Stimulated activated CD4-positive, alpha-beta T cell treated with anti-CD3 and anti-CD28 coated beads, Interleukin-2, amount 100 ng/mL, for 24 hours (primary cell): ENCODE measurements at places on chromosomes 2 and 18.

DNA sequence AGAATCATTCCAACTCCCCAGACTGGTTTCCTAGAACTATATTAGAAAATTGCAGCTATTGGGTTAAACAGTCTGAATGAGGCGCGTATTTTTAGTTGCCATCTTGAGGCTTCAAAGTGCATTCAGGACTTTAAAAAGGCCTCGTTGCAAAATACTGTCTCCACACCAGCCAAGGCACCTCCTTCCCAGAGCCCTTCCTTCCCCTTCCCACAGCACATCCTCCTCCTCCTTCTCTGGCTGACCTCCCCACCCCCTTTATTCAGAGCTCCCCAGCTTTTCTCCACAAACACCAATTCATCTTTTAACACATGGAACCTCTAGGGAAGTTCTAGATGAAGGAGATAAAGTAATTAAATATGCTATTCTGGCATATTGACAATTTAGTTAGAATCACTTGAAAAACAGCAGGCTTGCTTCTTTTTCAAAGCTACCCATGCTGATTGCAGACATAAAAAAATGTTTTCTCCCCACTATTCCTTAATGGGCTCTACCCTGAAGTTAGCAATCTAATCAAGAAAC is 90.3 kb downstream of the RTP5 start:
- no peak for DNase-seq

- no peak for DNase-seq
Measured at GRCh38 chr2:67945940-67946339, 116.9 kb downstream of the C1D start.

DNA sequence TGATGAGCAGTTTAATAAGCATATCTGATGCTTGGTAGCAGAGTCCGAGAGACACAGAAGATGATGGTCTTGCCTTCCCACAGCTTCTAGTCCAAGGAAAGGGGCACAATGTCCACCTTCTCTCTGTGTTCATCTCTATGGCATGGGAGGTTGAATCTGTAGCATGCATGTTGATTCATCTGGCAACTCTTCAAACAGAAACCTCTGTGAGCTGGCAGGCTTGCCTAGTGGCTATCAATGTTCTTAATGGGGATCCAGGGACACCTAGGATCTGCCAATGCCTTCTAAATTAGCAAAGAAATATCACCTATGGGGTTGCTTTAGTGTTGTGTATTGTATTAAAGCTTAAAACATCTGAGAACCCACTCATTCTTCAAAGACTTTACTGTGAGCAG is 170.8 kb downstream of the INO80D start:
- no peak for DNase-seq

GRCh38 chr18:67218556-67218955 is 298.0 kb downstream of the DSEL start:
- DNase-seq = no peak

GRCh38 chr2:179952658-179953057 is 54.4 kb downstream of the CWC22 start:
- no peak for DNase-seq

DNA sequence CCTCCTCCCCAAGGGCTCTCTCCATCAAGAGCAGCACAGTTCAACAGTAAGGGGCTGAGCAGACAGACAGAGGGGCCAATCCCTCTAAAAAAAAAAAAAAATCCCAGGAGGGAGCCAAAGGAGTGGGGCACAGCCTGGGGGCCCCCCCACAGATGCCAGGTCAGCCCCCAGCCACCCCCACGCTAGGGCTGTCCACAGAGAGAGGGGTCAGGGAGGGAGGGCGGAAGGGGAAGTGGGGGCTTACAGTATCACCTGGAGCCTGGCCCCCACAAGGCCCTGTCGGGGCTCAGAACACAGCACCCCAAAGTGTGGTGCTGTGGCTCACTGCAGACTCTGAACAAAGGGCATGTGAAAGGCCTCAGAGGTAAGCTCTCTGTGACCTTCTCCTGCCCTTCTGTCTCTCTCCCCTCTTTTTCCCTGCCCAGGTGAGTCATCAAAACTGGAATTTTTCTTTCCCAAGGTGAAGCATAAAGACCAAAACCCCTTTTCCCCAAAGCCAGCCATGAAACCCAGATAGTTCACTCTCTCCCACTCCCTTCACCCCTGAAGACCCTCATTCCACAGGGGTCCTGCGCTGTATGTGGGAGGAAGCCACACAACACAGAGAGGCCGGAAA is 13.9 kb downstream of the BIN1 start:
- no peak for DNase-seq

GRCh38 chr2:70258532-70258875 is 567 bp downstream of the PCYOX1 start:
- no peak for DNase-seq

GRCh38 chr2:105636109-105636740 is 108.5 kb upstream of the NCK2 start:
- no peak for DNase-seq

DNA sequence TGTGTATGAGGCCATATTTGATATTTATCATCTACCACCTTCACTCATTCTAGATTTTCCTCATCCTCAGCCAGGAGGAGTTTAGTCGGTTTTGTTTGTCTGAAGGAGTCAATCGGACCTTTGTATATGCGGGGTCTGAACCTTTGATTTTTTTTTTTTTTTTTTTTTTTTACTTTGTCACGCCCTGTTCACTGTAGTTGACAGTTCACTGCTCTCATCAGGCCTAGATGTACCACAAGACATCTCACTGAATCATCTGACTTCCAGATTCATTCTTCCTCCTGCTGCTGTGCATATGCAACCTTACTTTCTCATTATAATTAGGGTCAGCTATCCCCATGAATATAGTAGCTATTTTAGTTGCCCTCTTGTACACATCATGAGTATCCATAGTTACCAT is 133.2 kb downstream of the ARHGAP15 start:
- no peak for DNase-seq

GRCh38 chr2:213420828-213421385 is 136.6 kb downstream of the SPAG16 start:
- no peak for DNase-seq
